T-helper 17 cell (primary cell): ENCODE measurements at places on chromosomes 5 and 9.

- no peak overlapping the region for H3K4me3 ChIP-seq
- no peak overlapping the region for H3K27ac ChIP-seq
- H3K36me3 ChIP-seq: no peaks in the 10 kb centered on the region
Measured at GRCh38 chr5:74107899-74108298, 481.9 kb downstream of the ARHGEF28 start.

GRCh38 chr9:70340572-70340971 is 73.9 kb downstream of the KLF9 start:
- no peak for DNase-seq
- H3K27ac ChIP-seq: no peak overlapping the region
- no peaks in the 10 kb centered on the region for H3K27me3 ChIP-seq
- H3K36me3 ChIP-seq: peaks cover 7% of the 10 kb centered on the region
- H3K4me1 ChIP-seq: no peaks in the 10 kb centered on the region

DNA sequence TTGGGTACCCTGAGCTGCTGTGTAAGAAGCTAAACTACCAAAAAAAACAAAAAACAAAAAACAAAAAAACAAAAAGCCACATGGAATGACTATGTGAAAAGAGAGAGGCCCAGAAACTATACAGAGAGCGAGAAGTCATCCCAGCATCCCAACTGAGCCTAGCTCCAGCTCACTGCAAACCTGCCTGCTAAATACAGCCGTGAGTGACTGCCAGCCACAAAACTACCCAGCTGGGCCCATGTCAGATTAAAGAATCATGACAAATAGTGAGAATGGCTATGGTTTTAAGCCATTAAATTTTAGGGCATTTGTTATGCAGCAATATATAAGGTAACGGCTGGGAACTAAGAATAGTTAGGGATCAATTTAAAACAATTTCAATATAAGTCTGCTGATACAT is 335.1 kb upstream of the PDE4D start:
- H3K27me3 ChIP-seq: no peaks in the 10 kb centered on the region
- no peaks in the 10 kb centered on the region for H3K36me3 ChIP-seq
- H3K27ac ChIP-seq: no peak overlapping the region
- H3K4me1 ChIP-seq: no peaks in the 10 kb centered on the region
- no peak overlapping the region for H3K4me3 ChIP-seq

- no peak for DNase-seq
- peak overlapping the region; percentile 86 for H3K27ac ChIP-seq
- H3K27me3 ChIP-seq: no peaks in the 10 kb centered on the region
- peaks cover 7% of the 10 kb centered on the region for H3K4me1 ChIP-seq
- peaks cover 19% of the 10 kb centered on the region for H3K36me3 ChIP-seq
- H3K4me3 ChIP-seq: no peak overlapping the region
Measured at GRCh38 chr5:151037561-151038411, 17.4 kb downstream of the GPX3 start.

GRCh38 chr5:57683036-57683630 is 200.5 kb upstream of the ACTBL2 start:
- peaks cover 40% of the 10 kb centered on the region for H3K27me3 ChIP-seq
- no peak for DNase-seq
- no peak overlapping the region for H3K4me3 ChIP-seq
- H3K36me3 ChIP-seq: no peaks in the 10 kb centered on the region
- H3K27ac ChIP-seq: no peak overlapping the region
- H3K4me1 ChIP-seq: no peaks in the 10 kb centered on the region

- no peak for DNase-seq
Measured at GRCh38 chr9:2526071-2526828, 95.3 kb upstream of the VLDLR start.

DNA sequence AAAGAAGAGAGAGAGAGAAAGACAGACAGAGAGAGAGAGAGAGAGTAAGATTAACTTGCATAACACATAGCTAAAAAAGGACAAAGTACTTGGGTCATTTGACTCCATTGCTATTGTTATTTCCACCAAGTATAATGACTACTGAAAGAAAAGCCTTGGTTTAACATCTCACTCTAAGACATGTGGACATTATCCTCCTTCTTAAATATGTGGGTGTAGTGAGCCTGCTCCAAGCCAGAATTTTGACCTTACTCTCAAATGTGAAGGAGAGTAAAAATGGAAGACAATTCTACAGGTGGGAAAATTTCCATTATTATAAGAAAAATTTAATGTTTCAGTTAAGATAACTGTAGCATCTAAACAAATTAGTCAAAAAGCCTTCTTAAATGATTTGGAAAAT is 8.5 kb upstream of the MARCOL start:
- H3K27ac ChIP-seq: no peak overlapping the region
- DNase-seq: no peak
- H3K36me3 ChIP-seq: peaks cover 3% of the 10 kb centered on the region

GRCh38 chr9:116133163-116133562 is 20.4 kb upstream of the PAPPA start:
- H3K4me3 ChIP-seq: no peak overlapping the region
- H3K27ac ChIP-seq: no peak overlapping the region
- no peak for DNase-seq

- H3K36me3 ChIP-seq: peaks cover 4% of the 10 kb centered on the region
- no peak for DNase-seq
- peaks cover 8% of the 10 kb centered on the region for H3K4me1 ChIP-seq
- no peak overlapping the region for H3K27ac ChIP-seq
Measured at GRCh38 chr5:75550597-75550996, 38.9 kb downstream of the POLK start.

DNA sequence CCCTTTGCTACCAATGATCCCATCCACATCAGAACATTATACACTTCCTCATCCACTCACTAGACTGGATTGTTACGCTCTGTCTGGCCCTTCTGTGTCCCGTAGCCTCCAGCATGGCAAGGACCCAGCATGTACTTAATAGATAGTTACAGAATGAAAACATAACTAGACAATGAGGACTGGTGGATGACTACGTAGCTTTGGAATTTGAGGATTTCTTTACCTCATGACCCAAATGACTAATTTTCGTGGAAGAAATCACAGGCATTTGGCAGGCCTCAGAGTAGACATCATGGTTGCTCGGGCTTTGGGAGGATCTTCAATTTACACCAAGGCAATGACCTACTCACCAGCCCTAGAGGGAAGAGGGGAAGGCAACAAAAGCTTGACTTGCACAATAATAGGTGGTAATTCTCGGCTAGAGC is 299.8 kb downstream of the TLE1 start:
- no peaks in the 10 kb centered on the region for H3K4me1 ChIP-seq
- no peak overlapping the region for H3K4me3 ChIP-seq
- DNase-seq: no peak
- no peaks in the 10 kb centered on the region for H3K36me3 ChIP-seq
- no peaks in the 10 kb centered on the region for H3K27me3 ChIP-seq

DNA sequence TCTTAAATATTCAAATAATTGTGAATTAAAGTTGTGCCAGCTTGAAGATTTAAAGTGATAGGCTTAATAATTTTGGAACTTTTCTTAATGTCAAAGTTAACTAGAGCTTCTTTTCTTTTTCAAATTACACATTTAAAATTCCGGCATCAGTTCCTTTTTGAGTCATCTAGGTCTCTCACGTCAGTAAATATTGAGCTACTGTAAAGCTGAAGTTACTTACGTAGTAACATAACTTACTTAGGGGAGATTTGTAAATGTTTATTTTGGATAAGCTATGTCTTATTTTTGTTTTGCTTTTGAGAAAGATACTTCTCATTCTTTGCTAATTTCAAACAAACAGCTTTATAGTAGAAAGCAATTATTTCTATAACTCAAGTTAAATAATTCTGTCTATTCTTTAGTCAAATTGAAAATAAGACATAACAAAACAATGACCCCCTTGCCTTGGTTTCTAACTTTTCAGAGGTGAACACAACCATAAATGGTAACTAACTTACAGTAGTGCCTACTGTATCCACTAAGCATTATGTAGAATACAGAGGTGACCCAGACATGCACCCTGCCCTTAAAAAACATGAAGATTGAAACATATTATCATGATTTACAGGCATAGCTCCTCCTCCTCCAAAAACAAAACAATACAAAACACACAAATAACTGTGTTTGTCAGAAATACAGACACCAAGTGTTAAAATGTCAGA is 29.8 kb downstream of the CD274 start:
- H3K27me3 ChIP-seq: no peaks in the 10 kb centered on the region
- DNase-seq: no peak
- no peak overlapping the region for H3K4me3 ChIP-seq
- no peak overlapping the region for H3K27ac ChIP-seq
- H3K36me3 ChIP-seq: no peaks in the 10 kb centered on the region
- H3K4me1 ChIP-seq: no peaks in the 10 kb centered on the region

DNA sequence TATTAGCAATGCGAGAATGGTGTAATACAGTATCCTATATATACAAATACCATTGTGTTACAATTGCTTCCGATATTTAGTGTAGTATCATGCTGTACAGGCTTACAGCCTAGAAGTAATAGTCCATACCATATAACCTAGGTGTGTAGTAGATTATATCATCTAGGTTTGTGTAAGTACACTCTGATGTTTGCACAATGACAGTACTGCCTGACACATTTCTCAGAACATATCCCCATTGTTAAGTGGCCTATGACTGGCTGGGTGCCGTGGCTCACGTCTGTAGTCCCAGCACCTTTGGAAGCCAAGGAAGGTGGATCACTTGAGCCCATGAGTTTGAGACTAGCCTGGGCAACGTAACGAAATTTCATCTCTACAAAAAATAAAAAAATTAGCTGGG is 124.6 kb downstream of the PAM start:
- H3K4me3 ChIP-seq: no peak overlapping the region
- H3K27ac ChIP-seq: no peak overlapping the region
- no peaks in the 10 kb centered on the region for H3K27me3 ChIP-seq
- H3K4me1 ChIP-seq: no peaks in the 10 kb centered on the region

GRCh38 chr5:139648205-139649081 is at the start of gene CXXC5:
Gene CXXC5, plus strand, starts transcription at chr5:139648349. Its CDS starts 32,175 bp downstream, at chr5:139680524.
- H3K4me1 ChIP-seq: peaks cover 34% of the 10 kb centered on the region
- no peak within 1 kb of the TSS for H3K27ac ChIP-seq
- peaks cover 48% of the 10 kb centered on the region for H3K27me3 ChIP-seq
- H3K4me3 ChIP-seq: peak within 1 kb of the TSS; percentile 91
- DNase-seq: no peak

- H3K36me3 ChIP-seq: no peaks in the 10 kb centered on the region
- H3K4me1 ChIP-seq: peaks cover 2% of the 10 kb centered on the region
- peaks cover 32% of the 10 kb centered on the region for H3K27me3 ChIP-seq
- no peak overlapping the region for H3K27ac ChIP-seq
Measured at GRCh38 chr9:99415606-99416005, 193.5 kb downstream of the SEC61B start.

DNA sequence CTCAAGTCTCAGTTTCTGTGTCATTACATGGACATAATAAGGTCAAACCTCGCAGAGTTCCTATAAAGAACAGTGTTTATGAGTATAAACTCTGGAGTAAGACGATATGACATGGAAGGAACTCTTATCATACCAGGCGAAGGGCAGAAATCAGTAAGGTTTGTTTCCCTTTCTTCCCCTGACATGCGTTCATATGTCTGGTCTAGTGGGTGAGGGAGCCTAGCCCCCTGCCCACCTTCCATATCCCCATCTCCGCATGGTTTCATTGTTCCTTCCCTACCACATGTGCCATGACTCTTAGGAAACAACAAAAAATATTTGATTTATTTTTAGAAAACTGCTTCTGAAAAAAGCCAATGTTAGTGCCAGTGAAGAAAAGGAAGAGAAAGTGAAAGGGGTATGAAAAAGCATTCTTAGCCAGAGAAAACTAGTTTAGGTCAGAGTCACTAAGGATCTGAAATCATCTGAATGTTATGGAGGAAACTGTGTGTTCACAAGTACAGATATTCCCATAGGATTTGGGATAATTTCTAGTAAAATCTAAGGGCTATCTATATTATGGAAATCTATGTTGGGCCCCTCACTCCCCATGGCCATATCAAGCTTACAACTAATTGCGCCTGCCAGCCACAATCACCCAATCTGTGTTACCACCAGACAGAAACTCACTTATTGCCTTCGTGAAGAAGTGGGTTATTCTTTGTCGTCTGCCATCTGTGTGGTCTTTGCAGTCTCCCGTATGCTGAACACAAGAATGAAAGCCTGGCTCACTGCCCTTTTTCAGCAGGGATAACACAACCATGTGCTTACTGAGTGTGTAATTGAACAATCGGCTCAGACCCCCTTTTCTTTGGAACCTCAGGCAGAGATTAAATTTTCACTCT is 19.9 kb upstream of the HMHB1 start:
- no peak for DNase-seq
- no peak overlapping the region for H3K27ac ChIP-seq
- H3K4me1 ChIP-seq: no peaks in the 10 kb centered on the region
- H3K27me3 ChIP-seq: peaks cover 30% of the 10 kb centered on the region
- H3K36me3 ChIP-seq: no peaks in the 10 kb centered on the region

DNA sequence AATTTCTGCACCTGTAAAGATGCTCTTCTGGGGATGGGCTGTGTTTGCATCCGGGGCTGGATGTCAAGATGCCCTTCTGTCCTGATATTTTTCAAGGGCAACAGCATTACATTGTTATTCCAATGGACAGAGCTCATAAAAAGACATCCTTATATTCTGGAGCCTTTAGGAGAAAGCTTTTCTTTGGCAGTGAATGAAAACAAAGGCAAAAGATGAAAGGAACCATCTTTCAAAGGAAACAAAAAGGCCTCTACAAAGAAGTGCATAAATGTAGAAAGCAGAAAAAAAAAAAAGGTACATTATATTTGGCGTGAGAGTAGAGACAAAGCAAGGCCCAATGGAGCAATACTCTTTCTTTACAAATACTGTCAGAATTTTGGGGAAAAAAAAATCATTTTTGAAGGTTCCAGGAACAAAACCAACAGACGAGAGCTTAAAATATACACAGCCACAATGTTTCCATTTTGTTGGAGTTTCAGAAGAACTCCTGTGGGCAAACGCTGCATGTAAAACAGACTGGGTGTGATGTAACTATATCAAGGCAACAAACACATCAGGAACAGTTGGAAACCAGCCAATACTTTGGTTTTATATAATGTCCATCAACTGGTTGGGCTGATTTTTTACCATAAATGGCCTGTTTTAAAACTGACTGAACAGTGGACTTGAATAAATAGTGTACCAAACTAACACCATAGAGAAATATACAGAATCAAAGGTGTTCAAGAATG is 885.6 kb upstream of the DMAC1 start:
- no peak for DNase-seq
- H3K36me3 ChIP-seq: no peaks in the 10 kb centered on the region
- no peak overlapping the region for H3K4me3 ChIP-seq
- no peak overlapping the region for H3K27ac ChIP-seq
- peaks cover 23% of the 10 kb centered on the region for H3K27me3 ChIP-seq

GRCh38 chr9:127608104-127608966 is 3.7 kb upstream of the STXBP1 start:
- peaks cover 28% of the 10 kb centered on the region for H3K4me1 ChIP-seq
- H3K4me3 ChIP-seq: peak overlapping the region; percentile 89
